ENCODE measurements at places on chromosomes 6 and 20. TPM values are rescaled to one million over a fixed set of nuclear protein-coding genes. Genes with fewer than 3 reads are reported as not detected.

Gene BMP7
- total RNA-seq = 0.67 TPM

Gene CST7
- total RNA-seq = 2.4 TPM

Gene LINC00237
- total RNA-seq = not detected

Gene GJA10
- not detected for total RNA-seq

Gene GHRH
- not detected for total RNA-seq

Gene EYA4
- 2.2 TPM for total RNA-seq

Gene BTN1A1
- total RNA-seq = not detected

Gene DOK5
- 0.92 TPM for total RNA-seq

Gene OCSTAMP
- total RNA-seq = not detected

Gene LGSN
- total RNA-seq = 0.26 TPM

Gene DPM1
- 31.9 TPM for total RNA-seq

Gene NCR2
- total RNA-seq = not detected

Gene CLVS2
- not detected for total RNA-seq

Gene LHFPL5
- not detected for total RNA-seq

Gene SNRNP48
- total RNA-seq = 7.6 TPM

Gene TRERF1
- 3.7 TPM for total RNA-seq

Gene MAS1
- not detected for total RNA-seq

Gene SLC17A9
- total RNA-seq = 16.1 TPM

Gene BTBD3
- 24.7 TPM for total RNA-seq

Gene ADAM33
- total RNA-seq = 16.5 TPM

Gene BPIFB2
- 0.65 TPM for total RNA-seq

Gene SAYSD1
- 15.4 TPM for total RNA-seq

Gene PDE7B
- 1.3 TPM for total RNA-seq

Gene STMND1
- 2.5 TPM for total RNA-seq

Gene EPPIN
- total RNA-seq = not detected

Gene PTGIS
- total RNA-seq = 46.0 TPM

Gene HLA-DQB1
- total RNA-seq = 56.8 TPM

Gene RAD21L1
- total RNA-seq = not detected

Gene OR10C1
- total RNA-seq = not detected
